ENCODE measurements at places on chromosomes 5 and 9.

DNA sequence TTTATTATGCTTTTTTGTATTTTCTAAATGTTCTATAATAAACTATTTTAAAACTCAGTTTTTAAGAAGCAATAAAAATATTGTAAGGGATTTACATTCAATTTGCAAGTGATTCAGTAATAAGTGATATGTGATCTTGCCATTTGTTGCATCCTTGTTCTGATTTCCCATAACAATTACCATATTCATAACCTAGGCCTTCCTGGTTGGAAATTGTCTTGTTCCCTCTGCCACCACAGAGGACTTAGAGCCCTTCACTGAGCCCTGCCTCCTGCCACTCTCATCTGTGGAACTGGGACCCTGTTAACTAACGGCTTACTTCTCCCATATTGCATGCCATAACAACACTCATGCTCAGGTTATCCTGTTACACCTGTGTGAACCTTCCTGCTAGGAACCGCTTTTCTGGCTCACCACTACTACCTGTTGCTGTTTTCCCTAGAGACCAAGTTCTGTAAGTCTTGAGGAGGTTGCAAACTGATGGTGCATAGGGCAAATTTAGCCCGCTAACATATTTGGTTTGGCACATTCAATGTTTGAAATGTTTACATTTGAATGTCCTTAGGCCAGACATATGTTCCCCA lies 32.9 kb upstream of the DTWD2 start:
- DNase-seq, result no peak

GRCh38 chr9:122286764-122287163 lies 22.1 kb downstream of the MRRF start:
- DNase-seq, result no peak

GRCh38 chr5:168883991-168884390 lies 304.8 kb upstream of the PANK3 start:
- no peak for DNase-seq

- DNase-seq, result peak; percentile 51
Measured at GRCh38 chr5:61330341-61330844, 1.7 kb upstream of the ZSWIM6 start.

DNA sequence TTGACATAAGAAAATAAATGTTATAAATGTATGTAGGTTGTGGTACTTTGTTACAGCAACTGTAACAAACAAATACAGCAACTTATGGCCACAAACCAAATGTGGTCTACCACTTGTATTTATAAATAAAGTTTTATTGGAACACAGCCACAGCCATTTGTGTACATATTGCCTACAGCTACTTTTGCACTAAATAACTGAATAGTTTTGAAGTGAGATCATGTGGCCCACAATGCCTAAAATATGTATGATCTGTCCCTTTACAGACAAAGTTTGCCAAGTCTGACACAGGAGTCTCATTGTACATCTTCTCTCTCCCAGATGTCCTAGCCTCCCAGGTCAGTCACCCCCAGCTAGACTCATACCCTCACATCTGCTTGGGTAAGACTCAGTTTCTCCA lies 283.6 kb upstream of the PRDM9 start:
- DNase-seq, result peak; percentile 28

DNA sequence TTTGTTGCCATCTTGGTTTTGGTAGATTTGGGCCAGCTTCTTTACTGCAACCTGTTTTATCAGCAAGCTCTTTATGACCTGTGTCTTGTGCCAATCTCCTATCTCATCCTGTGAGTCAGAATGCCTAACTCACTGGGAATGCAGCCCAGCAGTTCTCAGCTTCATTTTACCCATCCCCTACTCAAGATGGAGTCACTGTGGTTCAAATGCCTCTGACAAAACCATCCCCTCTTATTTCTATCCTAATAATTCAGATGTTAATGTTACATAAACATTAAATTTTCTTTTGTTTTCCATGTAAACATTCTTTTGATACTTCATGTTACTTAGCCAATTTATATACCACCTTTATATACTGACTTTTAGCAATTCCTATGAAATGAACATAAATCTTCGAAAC lies 746.3 kb downstream of the CDH18 start:
- DNase-seq, result peak; percentile 6

GRCh38 chr5:152337484-152337883 lies 67.6 kb downstream of the NMUR2 start:
- no peak for DNase-seq

Data from fibroblast of skin of right quadriceps (primary cell).